ENCODE measurements at places on chromosomes 1 and 21. TPM values are rescaled to one million over a fixed set of nuclear protein-coding genes. Genes with fewer than 3 reads are reported as not detected.

Gene NBPF6
- not detected for total RNA-seq

Gene OR2T2
- not detected for total RNA-seq

Gene FAM89A
- 4.1 TPM for total RNA-seq

Gene SDC3
- total RNA-seq, result 14.3 TPM

Gene DIP2A
- total RNA-seq, result 37.3 TPM

Gene MFSD2A
- 16.6 TPM for total RNA-seq

Gene AADACL3
- total RNA-seq, result not detected

Measured in subcutaneous preadipocyte (primary cell).